ENCODE measurements at places on chromosomes 5 and 9.

DNA sequence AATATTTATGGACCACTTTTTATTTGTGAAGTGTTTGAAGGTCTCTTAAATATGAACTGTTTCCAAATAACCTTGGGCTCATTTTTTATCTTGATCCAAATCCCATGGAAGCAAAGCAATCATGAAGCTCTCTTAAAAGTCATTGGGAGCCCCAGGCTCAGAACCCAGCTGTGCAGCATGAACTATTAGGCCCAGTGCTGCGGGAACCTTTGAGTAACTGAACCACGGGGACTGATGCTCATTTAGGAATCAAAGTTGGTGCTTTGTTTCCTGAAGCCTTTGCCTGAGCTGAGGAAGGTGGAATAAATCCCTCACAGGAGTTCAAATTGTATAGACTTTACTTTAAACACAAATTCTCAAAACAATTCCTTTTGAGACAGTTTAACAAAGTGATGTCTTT, 27.8 kb downstream of the MAT2B start:
- DNase-seq, result no peak

DNA sequence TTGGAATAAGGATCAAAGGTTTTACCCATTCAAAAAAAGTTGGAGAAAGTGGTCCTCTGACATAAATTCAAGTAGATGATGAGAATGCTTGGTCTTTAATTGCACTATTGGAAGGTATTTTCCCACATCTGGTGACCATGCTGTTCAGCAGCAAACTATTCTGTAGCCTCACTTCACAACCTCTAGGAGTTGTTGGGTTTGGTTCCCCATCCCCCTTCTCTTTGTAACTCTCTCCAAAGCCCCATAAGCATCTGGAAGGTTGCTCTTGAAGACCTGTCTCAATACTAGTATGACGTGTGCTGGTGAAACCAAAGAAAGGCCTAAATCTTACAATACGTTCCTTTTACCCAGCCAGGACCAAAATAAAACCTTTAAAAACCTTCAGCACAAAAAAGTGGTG, 8.5 kb downstream of the RGMB start:
- no peak for DNase-seq

GRCh38 chr5:23268136-23268535, 239.3 kb upstream of the PRDM9 start:
- no peak for DNase-seq

DNA sequence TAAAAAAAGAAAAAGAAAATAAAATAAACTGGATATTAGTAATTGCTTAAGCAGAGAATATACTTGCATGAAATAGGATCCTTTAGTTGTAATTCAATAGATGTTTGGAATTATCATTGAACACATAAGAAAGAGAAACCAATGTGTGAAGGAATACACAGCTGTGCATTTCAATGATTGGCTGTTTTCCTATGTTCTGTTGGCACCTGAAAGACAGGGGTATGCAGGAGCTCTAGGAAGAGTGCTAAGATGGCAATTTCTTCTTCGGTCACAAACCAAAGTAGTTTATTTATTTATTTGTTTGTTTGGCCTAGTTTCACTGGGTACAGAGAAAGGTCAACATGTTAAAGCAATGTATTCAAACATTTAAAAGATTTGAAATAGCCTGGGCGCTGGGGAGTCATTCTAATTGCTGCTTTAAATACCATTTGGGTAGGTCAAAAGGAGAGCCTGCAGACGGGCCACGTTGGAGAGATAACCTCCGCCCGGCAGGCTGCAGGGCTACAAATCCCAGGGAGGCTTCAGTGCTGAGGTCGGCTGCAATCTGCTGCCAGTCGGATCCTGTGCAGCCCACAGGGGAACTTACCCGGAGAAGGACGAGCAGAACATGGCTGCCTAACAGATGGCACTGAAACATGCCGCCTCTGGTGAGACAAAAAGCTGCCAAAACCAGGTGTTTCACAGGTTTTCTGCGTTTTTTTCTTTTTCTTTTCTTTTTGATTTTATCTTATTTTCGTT, 154.2 kb upstream of the TYRP1 start:
- no peak for DNase-seq

- no peak for DNase-seq
Observed at GRCh38 chr9:90795871-90796317, 5.7 kb upstream of the SYK start.

DNA sequence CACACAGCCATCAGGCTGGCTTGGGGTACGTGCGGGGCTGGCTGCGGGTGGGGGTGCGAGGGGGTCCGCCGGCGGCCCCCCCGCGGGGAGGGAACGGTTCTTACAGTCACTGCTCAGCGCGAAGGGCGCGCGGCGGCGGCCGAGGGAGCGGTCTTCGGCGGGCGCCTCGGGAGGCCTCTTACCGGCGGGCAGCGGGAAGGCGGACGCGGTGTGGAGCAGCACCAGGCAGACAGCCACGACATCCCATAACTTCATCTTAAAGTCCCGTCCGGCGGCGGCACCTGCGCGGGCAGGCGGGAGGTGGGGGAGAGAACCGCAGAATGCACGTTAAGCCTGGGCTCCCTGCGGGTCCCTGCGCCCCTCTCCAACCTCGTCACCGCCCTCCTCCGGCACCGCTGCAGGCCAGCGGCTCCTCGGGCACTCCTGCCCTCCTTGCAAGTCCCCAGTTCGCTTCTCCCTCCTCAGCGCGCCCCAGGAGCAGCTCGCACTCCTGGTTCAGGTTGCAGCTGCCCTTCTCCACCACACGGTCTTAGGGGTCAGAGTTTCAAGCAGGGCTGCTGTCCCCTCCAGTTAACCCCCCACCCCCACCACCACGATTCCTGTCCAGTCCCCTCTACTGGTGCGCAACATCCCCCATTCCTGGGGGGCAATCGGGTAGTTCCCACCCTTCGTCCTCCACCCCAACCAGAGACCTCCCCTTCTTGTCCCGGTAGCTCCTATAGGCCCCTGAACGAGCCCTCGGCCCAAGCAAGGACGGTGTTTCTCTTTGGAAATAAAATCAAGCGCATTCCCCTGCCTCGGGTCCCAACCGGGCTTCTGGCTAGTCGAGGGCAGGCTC, 5.1 kb downstream of the GDNF start:
- DNase-seq, result no peak

Data from left renal cortex interstitium (tissue), 4 donors.